Lung (tissue), 17 donors: ENCODE measurements at places on chromosomes 11 and 22. TPM values are rescaled to one million over a fixed set of nuclear protein-coding genes. Genes with fewer than 3 reads are reported as not detected.

The FREY1 gene
- total RNA-seq, result 0.67 TPM

The PRG2 gene
- total RNA-seq, result 0.68 TPM

The EMID1 gene
- total RNA-seq, result 7.9 TPM

The JHY gene
- total RNA-seq, result 10.8 TPM

The SLC6A5 gene
- not detected for total RNA-seq

The SELENOM gene
- 26.6 TPM for total RNA-seq

The ACER3 gene
- total RNA-seq, result 14.4 TPM

The SYCE3 gene
- total RNA-seq, result not detected

The TPH1 gene
- 2.8 TPM for total RNA-seq
